ENCODE measurements at places on chromosomes 7 and 10.

DNA sequence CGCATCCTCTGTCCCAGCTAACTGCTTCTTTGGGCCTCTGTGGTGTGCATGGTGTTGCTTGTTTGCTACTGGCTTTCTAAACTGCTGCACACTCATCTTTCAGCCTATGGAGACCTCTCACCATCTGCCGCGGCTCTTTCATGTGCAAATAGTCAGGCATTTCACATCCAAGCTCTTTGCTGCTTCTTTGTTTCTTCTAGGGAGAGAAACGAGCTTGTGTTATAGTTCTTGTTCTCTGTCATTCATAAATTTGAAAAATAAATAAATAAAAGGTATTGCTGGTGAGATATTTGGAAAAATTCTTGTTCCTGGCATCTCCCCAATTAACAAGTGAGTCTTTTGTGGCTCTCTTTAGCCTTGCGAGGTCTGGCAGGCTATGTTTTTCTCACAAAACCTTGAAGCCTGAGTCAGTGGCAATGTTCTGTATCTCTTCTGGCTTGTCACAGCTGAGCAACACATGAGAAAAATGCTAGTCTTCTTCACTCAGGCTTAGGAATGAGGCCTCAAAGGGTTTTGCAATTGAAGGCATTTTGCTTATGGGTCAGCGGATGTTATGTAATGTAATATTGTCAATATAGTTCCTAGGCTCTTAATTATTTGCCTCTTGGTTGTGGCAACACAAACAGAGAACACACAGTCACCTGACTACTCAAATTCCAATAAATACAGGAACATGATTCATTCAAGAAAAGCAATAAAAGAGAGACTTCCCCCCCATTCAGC is 274.0 kb downstream of the FRMD4A start:
- DNase-seq = no peak

GRCh38 chr10:110352930-110353243 is 48.2 kb upstream of the SMNDC1 start:
- no peak for DNase-seq

DNA sequence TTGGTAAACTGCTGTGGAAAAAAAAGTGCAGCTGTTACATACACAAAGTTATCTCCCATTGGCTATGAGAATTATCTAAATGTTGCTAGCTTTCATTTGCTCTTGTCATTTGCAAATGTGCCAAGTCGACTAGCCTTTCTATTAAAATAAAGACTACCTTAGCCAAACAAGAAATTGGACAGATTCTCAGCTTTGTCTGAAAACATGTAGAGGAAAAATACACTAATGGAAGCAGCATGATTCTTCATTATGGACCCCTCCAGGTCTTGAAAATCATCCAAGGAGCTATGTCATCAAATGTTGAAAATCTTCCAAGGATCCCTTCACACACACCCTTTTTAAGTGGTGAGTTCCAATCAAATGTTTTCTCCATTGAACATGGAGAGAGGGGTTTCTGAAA is 237.7 kb downstream of the ETV1 start:
- DNase-seq = no peak

- DNase-seq = no peak
Measured at GRCh38 chr7:25495342-25496250, 267.3 kb upstream of the NPVF start.

DNA sequence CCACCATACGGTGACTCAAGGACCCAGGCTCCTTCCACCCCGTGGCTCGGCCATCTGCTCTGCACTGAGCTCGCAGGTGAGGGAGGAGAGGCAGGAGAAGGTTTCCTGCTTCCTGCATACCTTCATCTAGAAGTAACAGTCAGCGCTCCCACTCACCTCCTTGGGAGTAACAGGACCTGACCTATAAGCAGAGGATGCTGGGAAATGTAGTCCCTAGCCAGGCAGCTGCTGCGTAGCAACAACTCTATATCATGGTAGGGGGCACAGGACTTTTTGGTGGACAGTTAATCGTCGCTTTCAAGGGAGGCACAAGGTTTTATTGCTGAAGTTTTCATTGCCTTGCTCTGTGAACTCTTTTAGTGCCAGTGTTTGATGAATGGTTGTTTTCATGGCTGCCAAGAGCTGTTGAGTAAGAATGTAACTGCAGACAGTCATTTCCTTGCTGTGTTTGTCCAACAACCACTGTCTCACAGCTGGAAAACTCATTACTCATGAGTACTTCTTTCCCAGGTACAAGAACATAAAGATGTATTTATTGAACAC is 10.2 kb upstream of the ZFYVE27 start:
- DNase-seq = no peak

- no peak for DNase-seq
Measured at GRCh38 chr7:45623740-45624391, 49.7 kb downstream of the ADCY1 start.

DNA sequence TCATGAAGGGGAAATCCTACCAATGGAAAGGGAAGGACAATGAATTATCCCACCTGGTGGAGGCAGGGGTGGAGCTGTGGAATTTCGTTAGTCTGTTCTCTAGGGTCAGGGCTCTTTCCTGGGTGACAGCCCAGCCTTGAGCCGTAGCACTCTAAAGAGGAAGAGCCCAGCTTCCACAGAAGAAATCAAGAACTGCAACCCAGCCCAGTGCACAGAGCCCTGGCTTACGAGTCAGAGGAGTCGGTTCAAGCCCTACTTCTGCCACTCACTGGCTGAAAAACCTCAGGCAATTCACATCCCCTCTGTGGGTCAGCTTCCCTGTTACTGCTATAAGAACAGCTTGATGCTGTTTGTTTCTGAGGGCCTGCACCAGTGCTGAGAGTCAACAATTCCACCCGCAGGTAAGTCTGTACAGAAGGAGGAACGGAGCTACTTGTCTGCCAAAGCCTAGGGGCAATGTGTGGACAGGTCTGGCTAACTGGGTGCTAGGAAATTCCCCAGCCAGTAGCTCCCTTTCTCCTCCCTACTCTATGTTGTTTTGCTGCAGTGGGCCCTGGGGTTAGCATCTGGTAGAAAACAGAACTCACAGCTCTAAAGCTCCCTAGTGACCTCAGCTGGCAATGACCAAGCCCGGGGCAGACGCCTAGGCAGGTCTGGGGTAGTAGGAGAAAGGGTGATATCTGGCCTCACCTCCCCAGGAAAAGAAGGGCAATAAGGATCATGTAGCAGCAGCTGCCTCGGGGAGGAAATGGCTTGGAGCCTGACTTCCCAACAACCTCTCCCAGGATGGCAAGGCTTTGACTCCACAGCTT is 3.3 kb downstream of the AVPI1 start:
- DNase-seq = no peak

- no peak for DNase-seq
Measured at GRCh38 chr7:5567790-5568189, 144.2 kb upstream of the TNRC18 start.

DNA sequence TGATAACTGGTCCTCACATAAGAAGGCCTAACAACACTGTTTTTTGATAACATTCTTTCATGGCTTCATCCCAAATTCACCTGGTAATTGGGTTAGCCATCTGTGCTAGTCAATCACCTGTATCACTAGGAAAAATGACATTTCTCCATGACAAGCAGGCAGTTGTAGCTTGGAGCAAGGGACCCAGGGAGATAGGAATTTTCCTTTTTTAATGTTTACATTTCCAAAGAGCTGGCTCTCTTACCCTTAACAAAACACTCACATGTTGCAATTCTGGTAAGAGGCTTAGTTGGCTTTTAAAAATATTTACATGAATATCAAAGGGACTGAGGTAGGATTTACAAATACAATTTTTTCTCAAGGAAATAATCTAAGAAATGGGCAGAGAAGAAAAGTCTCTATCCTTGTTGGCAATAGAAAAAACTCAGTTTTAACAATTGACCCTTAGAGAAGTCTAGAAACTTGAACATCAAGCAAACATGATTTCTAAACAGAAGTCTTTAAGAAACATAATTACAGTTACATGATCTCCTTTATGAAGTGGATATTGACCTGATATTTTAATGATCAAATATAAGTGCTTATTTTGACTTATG is 16.1 kb upstream of the AKR1C1 start:
- no peak for DNase-seq

- DNase-seq = no peak
Measured at GRCh38 chr10:56745490-56745889, 384.4 kb upstream of the ZWINT start.

DNA sequence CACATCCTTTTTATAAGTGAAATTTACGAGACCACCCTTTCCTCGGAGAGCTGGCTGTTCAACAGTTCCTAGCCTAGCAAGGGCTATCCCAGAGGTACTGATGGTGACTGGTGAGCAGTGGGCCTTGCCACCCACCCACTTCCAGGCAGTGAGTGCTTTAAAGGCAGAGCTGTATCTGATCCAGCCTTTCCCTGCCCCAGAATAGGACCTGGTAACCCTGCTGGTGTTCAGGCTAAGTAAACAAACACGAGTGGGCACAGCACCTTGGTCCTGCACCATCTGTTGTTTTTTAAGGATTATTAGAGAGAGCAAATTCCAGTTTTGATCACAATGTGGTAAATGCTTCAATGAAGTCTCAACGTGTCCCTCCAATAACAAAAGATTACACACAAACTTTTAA is 75.7 kb downstream of the COBL start:
- no peak for DNase-seq
